Endothelial cell (in vitro differentiated cells): ENCODE measurements at places on chromosomes 7 and 10.
A peak's percentile ranks its signal among the peaks of the same experiment; 100 is the strongest.

GRCh38 chr7:1176891-1177373 lies 16.9 kb upstream of the ZFAND2A start:
- DNase-seq, result peak; percentile 55

- DNase-seq, result peak; percentile 80
Measured at GRCh38 chr7:150368884-150369747, 494 bp downstream of the REPIN1 start.

GRCh38 chr7:38141187-38141586 lies 36.9 kb upstream of the STARD3NL start:
- no peak for DNase-seq

GRCh38 chr7:1886361-1887064 lies 216.4 kb downstream of the ELFN1 start:
- no peak for DNase-seq

GRCh38 chr7:27269455-27269854 lies 26.9 kb downstream of the EVX1 start:
- no peak for DNase-seq

GRCh38 chr10:17910125-17910789 lies 41.5 kb upstream of the SLC39A12 start:
- DNase-seq, result peak; percentile 37

DNA sequence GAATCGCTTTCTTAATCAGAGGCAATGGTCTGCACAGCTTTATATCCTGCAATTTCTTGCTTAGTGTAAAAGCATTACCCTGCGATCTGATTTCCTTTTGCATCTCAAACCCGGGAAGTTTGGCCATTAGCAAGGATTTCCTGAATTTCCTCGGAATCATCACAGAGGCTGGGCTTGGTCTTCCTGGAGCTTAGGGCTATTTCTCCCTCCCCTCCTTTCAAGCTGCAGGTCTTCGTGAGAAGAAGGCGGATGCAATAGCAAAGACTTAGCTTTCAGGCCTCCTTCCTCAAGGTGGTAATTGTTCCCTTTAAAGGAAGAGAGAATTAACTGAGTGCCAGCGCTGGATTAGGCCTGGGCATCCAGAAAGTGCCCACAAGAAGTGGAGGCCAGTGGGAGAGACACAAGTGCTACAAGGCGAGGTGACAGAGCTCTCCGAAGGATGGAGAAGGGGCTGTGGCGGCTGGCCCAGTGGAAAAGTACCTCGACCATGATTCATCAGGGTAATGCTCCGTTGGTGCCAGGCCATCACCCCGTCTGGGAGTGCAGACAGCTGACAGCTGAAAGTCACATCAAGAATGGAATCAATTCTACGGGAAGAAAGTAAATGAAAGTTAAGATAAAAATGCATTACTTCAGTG lies 4.0 kb upstream of the ARMS2 start:
- DNase-seq, result peak; percentile 15

DNA sequence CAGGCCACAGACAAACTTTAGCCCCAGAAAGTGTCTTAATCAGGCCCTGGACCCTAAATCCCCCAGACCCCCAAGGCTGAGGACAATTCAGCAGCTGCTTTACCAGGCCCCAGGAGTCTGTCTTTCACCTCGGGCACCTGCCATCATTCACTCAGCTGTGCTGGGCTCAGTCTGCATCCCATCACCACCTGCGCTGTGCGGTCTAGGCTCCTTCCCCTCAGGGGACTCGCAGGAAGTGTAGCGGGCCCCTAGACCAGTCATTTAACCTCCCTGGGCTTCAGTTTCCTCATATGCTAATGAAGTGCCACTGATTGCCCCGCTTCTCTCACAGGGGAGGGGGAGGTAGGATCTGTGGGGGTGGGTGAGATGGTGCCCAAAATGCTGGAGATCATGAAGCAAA lies 76.4 kb upstream of the ZMIZ1 start:
- no peak for DNase-seq

- no peak for DNase-seq
Measured at GRCh38 chr7:151853896-151854719, 22.8 kb downstream of the PRKAG2 start.

DNA sequence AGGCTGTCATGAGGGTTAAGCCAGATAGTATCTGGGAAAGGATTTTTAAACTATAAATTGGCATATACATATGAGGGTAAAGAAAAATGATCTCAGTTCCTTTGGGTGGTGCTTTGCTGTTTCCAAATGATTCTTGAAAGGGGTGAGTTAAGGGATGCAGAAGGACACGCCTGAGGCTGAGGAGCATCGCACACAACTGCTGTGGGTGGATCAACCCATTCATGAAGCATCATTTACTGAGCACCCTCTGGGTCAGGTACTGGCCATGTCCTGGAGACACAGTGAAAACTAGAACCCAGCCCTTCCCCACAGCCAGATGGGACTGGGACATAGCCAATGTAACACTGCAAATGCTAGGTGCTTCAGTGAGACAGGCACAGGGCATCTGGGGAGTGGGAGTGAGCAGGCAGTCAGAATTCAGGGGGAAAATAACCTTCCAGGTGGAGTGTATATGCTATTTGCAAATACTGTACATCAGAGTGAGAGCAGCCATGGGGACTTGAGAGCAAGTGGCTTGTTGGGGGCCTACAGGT lies 112.1 kb downstream of the WDFY4 start:
- no peak for DNase-seq

- DNase-seq, result no peak
Measured at GRCh38 chr7:104838537-104839299, 175.3 kb upstream of the KMT2E start.

GRCh38 chr7:50679218-50680007 lies 103.3 kb downstream of the GRB10 start:
- DNase-seq, result no peak

DNA sequence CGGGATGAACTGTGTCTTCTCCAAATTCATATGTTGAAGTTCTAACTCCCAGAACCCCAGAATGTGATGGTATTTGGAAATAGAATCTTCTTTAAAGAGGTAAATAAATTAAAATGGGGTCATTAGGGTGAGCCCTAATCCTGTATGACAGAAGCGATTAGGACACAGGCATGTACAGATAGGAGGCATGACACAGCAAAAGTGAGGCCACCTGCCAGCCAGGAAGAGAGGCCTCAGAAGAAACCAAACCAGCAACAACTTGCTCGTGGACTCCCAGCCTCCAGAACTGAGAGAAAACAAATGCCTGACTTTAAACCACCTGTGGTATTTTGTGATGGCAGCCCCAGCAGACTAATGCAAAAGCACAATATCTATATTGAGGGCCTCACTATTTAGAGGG lies 214.3 kb downstream of the NEBL start:
- DNase-seq, result no peak

- DNase-seq, result no peak
Measured at GRCh38 chr10:22605168-22605567, 109.2 kb downstream of the PIP4K2A start.

GRCh38 chr10:84204122-84204521 lies 9.8 kb downstream of the CDHR1 start:
- no peak for DNase-seq

GRCh38 chr10:88744002-88744401 lies 15.8 kb upstream of the LIPN start:
- DNase-seq, result no peak

GRCh38 chr10:114683162-114683561 lies 25.1 kb upstream of the ABLIM1 start:
- no peak for DNase-seq
